ENCODE measurements at places on chromosomes 7 and 10. TPM values are rescaled to one million over a fixed set of nuclear protein-coding genes. Genes with fewer than 3 reads are reported as not detected.

RPP38 gene
- total RNA-seq = 15.0 TPM

PRKAR1B gene
- total RNA-seq = 68.0 TPM

CWF19L1 gene
- 28.5 TPM for total RNA-seq

ELMO1 gene
- total RNA-seq = not detected

GRCh38 chr10:15518250-15518649, 147.2 kb upstream of the FAM171A1 start:
- peak; percentile 59 for DNase-seq

- no peak for DNase-seq
Observed at GRCh38 chr10:132445516-132446194, 48.7 kb downstream of the PWWP2B start.

DNA sequence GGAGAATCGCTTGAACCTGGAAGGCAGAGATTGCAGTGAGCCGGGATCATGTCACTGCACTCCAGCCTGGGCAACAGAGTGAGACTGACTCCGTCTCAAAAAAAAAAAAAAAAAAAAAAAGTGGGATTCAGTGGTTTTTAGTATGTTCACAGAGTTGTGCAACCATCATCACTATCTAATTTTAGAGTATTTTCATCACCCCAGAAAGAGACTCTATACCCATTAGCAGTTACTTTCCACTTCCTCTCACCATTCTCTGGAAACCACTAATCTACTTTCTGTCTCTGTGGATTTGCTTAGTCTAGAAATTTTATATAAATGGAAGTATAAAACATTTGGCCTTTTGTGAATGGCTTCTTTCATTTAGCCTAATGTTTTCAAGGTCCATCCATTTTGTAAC, 113.4 kb downstream of the ST7 start:
- DNase-seq = no peak

GRCh38 chr10:68333058-68333395, 299 bp upstream of the PBLD start:
- DNase-seq = no peak

DNA sequence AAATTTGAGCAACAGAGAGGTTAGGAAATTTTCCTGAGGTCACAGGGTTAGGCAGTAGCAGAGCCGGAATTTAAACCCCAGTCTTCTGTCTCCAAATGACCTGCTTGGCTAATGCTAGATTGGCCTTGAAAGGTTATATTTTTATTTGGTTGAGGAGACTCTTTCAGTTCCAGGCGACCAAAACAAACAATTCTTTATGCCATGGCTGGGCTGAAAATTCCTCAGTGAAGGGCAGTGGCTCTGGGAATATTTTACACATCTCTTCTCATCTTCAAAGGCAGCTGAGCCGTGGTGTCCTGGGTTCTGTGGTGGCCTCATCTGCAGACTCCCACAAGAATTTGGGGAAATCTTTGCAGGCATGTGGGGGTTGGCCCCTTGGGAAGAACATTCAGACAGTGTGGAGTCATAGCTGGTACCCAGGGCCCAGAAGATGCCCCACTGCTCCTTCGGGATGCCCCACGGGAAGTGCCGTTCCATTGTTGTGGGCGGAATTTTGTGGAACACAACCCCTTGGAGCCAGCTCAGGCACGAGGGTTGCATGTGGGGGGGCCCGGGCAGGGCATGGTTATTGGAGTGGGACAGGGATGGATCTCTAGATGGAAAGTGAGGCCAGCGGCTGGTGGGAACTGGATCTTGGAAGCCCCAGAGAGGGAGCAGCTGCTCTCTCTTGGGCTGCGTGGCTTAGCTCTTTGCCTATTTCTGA, 33.2 kb downstream of the RPS24 start:
- DNase-seq = no peak

DNA sequence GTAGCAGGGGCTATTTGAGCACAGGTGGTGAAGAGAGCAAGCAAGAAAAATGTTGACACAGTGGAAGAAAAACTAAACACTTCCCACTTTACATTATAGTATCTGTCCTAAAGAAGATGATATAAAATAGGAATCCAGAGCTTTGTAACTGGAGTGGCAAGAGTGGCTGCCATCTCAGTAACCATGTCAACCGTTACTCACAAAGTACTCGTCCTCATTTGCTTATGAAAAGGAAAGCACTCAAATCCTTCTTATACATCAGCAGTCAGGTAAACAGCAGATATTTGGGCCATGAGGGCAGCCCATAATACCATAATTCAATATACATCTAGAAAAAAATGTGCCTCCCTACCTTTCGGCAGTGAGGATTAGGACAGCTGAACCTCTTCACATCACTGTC, 70.1 kb downstream of the RNF216 start:
- DNase-seq = no peak

DNA sequence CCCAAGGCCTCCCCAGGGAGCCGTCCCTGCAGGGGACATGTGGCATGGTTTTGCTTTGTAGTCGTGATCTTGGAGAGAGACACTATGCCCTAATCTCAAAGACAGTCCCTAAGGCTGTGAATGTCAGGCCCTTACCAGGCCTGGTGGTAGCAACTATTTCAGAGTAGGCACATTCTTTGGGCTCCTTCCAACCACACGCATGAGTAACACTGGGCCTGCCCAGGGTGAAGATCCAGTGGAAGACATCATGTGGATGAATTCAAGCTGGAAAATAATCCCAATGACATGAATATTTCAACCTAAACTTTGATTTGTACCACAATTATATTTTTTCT, 39.5 kb upstream of the INSIG1 start:
- DNase-seq = no peak

DNA sequence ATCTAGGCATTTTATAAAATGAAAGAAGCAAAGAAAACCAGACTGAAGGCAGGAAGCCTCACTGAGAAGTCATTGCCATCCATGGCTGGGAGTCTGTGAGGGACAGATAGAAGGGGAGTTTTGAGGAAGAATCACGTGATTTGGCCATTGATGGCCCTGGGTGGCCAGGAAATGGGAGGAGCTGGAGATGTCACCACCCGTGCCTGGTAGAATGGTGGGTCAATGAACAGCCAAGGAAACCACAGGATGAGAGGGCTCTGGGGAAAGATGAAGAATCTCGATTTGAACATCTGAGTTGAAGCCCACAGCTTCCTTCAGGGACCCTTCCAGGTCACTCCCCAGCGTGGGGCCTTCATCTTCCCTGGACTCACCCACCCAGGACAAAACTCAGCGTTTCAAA, 103.3 kb upstream of the CHST15 start:
- DNase-seq = no peak
